ENCODE measurements at places on chromosomes 3 and 15.

DNA sequence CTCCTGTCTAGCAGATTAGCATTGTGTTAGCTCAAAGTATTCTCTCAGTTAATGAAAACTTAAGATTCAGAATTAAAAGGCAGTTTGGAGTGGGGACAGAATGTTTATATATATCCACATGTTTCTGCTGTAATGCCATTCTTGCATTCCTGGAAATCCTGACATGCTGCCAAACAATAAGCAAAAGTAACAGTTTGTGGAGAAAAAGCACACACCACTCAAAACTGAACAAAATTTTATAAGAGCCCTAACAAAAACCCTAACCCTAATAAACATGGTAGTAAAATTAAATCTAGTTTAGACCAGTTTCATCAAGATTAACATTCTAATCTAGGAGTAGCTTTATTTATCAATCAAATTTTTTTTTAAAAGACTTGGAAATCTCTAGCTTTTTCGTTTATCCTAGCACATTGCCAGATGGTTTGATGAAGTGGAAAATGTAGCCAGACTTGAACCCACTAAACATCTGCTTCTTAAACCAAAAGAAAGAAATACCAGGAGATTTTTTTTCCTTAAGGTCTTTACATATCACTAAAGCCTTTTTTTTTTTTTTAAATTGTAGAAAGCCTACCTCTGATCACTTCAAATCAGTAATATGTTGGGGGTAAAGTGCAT is 3.7 kb downstream of the TCAIM start:
- DNase-seq = no peak

DNA sequence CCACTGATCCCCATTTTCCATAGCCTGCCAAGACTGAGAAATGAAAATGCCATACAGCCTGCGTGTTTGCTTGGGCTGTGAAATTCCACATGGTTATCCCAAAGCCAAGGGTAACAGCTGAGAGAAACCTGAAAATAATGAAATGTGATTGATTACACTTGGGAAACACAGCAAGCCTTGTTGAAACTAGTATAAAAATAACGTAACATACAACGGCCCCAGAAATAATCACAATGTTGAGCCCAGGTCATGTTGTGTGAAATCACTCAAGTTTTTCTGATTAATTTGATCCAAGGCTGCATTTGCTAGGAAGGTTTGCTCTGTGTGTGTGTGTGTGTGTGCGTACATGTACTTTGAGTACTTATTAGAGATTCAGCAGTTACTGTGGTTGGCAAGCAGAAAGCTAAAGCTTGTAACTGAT is 269.0 kb downstream of the OXSM start:
- no peak for DNase-seq

- DNase-seq = no peak
These were observed 34.4 kb downstream of the SLCO3A1 start for GRCh38 chr15:91887921-91888373.

GRCh38 chr15:52349052-52349700 is 53.6 kb upstream of the MYO5C start:
- no peak for DNase-seq

DNA sequence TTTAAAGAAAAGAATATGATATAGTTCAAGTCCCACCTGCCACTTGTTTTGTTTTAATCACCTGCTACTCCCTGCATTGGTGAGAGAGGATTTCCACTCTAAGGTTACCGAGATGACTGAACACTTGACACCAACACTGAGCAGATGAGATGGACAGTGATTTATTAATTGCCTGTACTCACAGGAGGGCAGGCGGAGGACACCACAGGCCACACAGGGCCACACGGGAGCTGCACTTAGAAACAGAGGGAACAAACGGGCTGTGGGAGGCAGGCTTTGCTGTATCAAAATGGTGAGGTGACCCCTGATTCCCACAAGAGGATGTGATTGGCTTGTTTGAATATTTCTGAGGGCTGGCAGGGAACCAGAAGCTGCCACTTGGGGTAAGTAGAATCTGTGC is 10.8 kb downstream of the MINAR1 start:
- DNase-seq = no peak

DNA sequence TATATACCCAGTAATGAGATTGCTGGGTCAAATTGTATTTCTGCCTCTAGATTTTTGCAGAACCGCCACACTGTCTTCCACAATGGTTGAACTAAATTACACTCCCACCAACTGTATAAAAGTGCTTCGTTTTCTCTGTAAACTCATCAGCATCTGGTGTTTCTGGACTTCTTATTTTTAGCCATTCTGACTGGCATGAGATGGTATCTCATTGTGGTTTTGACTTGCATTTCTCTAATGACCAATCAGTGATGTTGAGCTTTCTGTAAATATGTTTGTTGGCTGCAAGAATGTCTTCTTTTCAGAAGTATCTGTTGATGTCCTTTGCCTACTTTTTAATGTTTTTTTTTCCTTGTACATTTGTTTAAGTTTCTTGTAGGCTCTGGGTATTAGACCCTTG is 182.9 kb upstream of the TRIM42 start:
- no peak for DNase-seq

- DNase-seq = no peak
These were observed 903.6 kb downstream of the DIPK2A start for GRCh38 chr3:144875211-144875610.

DNA sequence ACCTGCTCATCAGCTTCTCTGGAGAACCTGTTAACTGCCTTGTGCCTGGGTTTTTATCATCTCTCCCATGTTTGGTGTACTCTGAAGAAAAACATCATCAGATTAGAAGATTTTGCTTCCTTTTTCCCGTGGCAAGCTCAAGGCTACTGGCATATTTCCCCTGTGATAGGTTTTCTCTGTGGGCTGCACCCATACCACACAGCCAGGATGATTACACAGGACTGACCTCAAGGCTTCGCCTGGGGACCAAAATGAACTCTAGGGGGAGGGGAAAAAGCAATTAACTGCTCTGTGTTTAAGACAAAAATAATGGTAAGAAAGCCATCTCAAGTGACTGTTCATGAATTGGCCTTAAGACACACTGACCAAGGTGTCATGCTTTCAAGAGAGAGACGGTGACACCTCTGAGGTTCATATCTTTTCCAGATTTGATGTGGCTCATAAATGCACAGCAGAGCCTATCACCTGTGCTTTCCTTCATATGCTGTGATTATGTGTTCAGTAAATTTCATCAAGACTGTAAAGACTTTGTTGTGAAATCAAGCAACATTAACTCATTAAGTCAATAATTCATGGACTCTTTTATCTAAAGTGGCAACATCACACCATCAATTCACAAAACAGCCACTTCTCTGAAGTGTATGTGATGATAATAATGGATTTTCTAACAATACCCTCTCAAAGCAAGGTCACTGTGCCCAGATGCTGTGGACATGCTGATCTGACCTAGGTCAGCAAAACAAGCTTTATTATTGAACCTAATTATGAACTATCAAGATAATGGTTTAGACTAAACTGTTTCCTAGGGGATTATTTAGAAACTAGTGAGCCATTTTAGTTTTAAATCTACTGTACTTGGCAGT is 427.9 kb downstream of the WDR72 start:
- no peak for DNase-seq

GRCh38 chr3:40546816-40547215 is 22.1 kb downstream of the ZNF621 start:
- DNase-seq = no peak

GRCh38 chr3:124137216-124137615 is 145.3 kb upstream of the ROPN1 start:
- no peak for DNase-seq

GRCh38 chr3:193488741-193489140 is 66.0 kb downstream of the ATP13A4 start:
- DNase-seq = no peak

DNA sequence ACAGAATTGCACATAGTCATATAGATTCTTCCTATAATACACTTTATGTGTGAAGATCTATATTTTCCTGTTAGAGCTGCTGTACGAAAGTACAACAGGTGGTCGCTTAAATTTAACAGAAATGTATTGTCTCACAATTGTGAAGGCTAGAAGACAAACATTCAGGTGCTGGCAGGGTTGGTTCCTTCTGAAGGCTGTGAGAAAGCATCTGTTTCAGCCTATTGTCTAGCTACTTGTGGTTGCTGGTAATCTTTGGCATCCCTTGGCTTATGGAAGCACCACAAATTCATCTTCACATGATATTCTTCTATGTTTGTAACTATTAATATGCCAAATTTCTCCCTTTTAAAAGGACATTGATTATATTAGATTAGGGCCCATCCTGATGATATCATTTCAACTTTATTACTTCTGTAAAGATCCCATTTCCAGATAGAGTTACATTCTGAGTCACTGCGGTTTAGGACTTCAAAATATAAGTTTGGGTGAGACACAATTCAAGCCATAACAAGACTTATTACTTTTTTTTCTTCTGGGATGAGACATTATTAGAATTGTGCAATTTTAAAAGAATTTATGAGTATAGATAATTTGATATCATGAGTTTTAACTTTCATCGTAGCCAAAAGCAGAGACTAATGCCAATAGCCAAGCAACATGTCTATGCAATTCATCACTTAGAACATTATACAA is 248.1 kb upstream of the BCHE start:
- no peak for DNase-seq

DNA sequence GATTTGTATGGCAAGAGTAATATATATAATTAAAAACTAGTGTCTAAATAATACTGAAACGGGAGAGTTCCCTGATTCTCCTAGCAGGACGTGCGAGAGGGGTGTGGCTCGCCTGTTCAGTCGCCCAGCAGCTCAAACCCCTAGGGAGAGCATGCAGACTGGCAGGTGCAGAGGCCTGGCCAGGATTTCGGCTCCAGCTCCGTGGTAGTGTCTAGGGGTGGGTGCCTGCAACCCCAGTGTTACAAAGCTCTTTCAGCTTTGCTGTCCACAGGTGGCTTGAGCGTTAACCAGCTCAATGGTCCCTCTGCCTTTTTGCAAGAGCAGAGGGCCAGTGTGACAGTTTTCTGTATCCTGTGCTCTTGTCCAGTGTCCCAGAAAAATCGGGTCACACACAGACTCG is 226.6 kb downstream of the ALCAM start:
- DNase-seq = no peak

DNA sequence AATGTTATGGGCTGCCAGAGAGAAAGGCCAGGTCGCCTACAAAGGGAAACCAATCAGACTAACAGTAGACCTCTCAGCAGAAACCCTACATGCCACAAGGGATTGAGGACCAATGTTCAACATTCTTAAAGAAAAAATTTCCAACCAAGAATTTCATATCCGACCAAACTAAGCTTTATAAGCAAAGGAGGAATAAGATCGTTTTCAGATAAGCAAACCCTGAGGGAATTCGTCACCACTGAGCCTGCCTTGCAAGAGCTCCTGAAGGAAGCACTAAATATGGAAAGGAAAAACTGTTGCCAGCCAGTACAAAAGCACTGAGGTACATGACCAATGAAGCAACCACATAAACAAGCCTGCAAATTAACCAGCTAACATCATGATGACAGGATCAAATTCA is 33.1 kb downstream of the PYGO1 start:
- DNase-seq = no peak

- no peak for DNase-seq
These were observed 7.3 kb upstream of the SEMA3F start for GRCh38 chr3:50147861-50148260.

DNA sequence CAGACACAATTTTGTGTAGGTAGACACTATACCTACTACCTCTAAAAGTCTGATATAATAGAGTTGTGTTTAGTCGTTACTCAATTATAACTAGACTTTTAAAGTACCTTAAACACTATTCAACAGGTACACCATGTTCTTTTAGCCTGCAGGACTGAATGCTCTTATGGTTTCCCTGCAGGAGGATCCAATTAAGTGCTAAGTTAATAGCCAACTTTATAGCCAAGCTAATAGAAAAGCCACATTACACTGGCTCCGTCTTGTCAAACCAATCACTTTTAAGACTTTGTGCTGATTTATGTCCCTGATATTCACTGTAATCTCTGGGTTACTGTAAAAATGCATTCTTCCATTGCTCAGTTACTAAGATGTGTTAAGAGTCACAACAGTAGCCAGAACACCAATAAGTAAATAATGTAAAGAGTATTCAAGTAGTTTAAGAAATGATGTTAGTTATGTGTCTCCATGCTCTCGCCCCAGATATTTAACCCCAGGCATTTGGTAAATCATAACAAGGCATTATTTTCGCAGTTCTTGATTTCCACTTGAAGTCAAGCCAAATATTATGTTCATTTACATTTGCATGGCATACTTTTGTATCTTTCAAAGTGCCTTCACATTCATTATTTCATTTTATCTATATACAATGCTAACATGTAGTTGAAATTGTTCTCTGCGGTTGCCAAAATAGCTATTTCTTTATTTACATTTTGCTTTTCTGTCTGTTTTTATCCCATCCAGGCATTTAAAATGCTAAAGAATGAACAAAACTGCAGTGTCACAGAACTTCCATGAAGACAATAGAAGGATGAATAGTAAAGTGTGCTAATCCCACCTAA is 42.7 kb upstream of the AP4E1 start:
- DNase-seq = no peak

Data from iPS DF 6.9 (cell line).